Mesothelial cell of epicardium (in vitro differentiated cells): ENCODE measurements at places on chromosomes 12 and 14. TPM values are rescaled to one million over a fixed set of nuclear protein-coding genes. Genes with fewer than 3 reads are reported as not detected.
A peak's percentile ranks its signal among the peaks of the same experiment; 100 is the strongest.

The KSR2 gene
- 0.69 to 0.71 TPM (median 0.70 TPM) in 3 replicates for total RNA-seq

DNA sequence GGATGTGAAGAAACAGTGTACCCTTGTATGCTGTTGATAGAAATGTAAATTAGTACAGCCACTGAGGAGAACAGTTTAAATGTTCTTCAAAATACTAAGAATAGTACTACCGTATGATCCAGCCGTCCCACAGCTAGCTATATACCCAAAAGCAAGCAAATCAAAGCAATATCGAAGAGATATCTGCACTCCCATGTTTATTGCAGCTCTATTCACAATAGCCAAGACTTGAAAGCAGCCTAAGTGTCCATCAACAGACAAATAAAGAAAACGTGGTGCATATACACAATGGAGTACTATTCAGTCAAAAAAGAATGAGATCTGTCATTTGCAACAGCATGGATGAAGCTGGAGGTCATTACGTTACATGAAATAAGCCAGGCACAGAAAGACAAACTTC, 88.5 kb upstream of the SLC38A4 start:
- DNase-seq, result no peak

GRCh38 chr14:105041841-105042765, 21.2 kb upstream of the CDCA4 start:
- DNase-seq, result no peak

- DNase-seq, result no peak
Observed at GRCh38 chr14:94555991-94556390, 5.3 kb upstream of the SERPINA4 start.

DNA sequence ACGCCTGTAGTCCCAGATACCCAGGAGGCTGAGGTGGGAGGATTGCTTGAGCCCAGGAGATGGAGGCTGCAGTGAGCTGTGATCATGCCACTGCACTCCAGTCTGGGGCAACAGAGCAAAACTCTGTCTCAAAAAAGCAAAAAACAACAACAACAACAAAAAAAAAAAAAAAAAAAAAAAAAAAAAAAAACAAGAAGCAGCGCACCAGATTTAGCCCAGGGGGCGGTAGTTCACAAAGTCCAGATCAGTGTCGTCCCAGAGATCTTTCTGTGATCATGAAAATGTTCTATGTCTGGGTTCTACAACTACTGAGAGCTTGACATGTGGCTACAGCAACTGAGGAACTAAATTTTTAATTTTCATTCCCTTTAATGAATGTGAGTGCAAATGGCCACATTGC, 27.4 kb downstream of the OAS2 start:
- DNase-seq, result no peak

The RHEBL1 gene
- 0.43 to 0.60 TPM (median 0.53 TPM) in 3 replicates for total RNA-seq

The BCL7A gene
- 33.8 to 40.1 TPM (median 34.6 TPM) in 3 replicates for total RNA-seq

The MYO1A gene
- total RNA-seq, result 0.22 to 0.59 TPM (median 0.27 TPM) in 3 replicates

GRCh38 chr12:128155571-128155970, 111.4 kb upstream of the TMEM132C start:
- DNase-seq, result no peak

The TMEM63C gene
- 6.2 to 7.7 TPM (median 7.0 TPM) in 3 replicates for total RNA-seq

The BMP4 gene
- 27.6 to 35.2 TPM (median 34.2 TPM) in 3 replicates for total RNA-seq

DNA sequence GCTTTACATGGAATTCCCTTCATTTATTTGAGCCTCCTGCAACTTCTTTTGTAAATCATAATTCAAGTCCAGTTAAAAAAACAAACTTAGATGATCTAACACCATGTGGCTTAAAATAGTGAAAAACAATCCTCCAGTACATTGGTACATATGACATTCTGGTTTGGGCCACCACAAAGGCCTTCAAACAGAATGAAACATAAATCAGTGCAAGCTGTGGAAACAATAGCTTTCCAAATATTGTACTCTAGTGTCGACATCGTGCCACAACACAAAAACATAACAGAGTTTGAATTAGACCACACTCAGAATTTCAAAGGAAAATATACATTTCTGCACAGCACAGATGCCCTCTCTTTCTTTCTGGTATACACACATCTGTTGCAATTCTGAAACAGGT, 751.3 kb downstream of the SLC6A15 start:
- DNase-seq, result no peak

The RFX4 gene
- total RNA-seq, result not detected in 3 replicates

The ACOT6 gene
- total RNA-seq, result not detected in 3 replicates

DNA sequence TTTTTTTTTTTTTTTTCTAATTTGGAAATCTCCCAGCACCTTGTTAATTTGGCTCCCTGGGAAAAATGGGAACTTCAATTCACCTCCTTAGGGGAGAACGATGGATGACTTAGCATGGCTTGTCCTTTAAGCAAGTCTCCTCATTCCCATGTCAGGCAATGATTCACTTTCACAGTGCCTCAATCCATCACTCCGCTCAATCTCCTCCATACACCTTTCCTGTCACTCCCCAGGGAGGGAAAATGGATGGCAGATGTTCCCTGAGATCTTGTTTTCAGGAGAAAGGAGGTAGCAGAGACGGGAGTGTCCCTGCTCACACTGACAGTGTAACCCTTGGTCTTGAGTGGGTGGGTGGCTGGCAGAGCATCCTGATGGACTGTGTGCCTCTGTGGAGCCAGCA, 51.0 kb downstream of the SLC8A3 start:
- DNase-seq, result no peak

DNA sequence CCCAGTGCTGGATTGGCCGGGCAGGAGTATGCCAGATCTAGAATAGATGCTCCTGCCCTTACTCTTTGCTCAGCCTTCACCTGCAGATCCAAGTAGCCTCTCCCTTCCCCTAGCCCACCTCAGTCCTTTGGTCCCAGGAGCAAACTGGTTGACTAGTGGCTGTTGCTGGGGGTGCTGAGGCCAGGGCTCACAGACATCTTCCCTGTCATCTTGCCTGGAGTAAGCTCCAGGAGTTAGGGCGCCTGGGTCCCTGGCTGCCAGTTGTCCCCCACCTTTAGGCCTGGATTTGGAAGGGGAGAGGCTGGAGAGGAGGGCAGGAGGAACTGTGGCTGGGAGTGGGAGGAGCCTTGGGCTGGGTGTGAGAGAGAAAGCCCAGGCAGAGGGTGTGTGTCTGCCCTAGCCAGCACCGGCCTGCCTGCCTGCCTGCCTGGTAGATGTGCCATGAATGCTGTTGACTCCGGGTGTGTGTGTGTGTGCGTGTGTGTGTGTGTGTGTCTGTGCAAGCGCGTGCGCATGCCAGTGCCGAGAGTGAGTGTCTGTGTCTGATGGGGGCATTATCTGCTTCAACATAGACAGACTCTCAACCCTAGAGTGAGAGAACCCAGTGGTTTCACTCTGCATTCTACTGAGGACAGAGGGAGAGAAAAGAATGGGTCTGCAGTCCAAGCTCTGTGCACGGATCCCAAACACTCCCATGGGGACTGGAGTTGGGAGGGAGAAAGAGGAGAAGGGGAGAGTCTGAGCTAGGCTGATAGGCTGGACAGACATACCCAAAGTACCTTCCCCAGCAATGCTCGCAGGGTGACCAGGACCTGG, 845 bp upstream of the RARG start:
- DNase-seq, result no peak

- DNase-seq, result no peak
Observed at GRCh38 chr12:72549184-72549583, 277.0 kb downstream of the TRHDE start.

The SMIM41 gene
- total RNA-seq, result 0.16 TPM in 1 of 3 replicates, not detected in the others

DNA sequence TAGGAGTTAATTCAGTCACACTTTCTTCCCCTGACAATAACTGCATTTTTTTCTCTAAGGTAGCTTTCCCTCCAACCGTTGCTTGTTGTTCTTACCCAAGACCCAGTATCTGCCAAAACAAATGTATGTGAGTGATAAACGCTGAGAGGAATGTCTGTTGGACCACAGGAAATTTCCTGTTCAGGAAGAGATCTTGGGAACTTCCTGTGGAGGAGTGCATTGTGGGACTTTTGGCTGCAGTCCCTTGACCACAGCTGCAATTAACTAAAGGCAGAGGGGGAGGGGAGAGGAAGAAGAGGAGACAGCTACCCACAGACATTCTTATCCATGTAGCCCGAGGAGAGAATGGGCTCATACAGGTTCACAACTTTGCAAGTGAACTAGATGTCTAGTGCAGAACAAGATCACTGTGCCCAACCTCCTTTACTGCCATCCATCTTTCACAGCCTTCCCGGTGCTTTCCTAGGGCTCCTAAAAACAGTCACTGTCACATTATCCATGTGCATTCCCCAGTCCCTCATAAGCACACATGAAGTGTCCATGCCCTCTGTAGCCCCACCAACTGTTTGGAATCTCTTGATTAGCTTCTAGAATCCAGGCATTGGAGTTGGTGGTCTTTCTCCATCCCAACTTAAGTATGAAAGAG, 149.5 kb downstream of the ETV6 start:
- DNase-seq, result no peak

DNA sequence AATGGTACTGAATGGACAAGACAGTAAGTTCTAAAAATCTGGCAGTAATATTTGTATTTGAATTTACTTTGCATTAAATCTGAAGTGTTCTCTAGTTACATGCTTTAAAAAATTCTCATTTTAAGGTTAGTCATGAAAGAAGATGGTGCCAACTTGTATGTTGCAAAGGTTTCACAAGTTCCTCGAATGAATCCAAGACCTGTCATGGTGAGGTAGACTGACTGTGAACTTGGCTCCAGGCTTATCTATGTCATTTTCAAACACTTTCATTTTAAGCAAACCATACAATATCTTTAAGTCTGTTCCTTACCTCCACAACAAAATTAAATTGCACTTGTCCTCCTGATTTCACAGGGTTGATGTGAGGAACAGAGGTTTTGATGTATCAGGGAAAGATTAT, 23.4 kb downstream of the CLEC2D start:
- DNase-seq, result no peak

- peak; percentile 61 for DNase-seq
Observed at GRCh38 chr12:116878567-116879508, 2.4 kb downstream of the HRK start.

The KRT5 gene
- 0.51 to 1.4 TPM (median 0.72 TPM) in 3 replicates for total RNA-seq

The TROAP gene
- total RNA-seq, result 29.5 to 30.8 TPM (median 29.8 TPM) in 3 replicates

DNA sequence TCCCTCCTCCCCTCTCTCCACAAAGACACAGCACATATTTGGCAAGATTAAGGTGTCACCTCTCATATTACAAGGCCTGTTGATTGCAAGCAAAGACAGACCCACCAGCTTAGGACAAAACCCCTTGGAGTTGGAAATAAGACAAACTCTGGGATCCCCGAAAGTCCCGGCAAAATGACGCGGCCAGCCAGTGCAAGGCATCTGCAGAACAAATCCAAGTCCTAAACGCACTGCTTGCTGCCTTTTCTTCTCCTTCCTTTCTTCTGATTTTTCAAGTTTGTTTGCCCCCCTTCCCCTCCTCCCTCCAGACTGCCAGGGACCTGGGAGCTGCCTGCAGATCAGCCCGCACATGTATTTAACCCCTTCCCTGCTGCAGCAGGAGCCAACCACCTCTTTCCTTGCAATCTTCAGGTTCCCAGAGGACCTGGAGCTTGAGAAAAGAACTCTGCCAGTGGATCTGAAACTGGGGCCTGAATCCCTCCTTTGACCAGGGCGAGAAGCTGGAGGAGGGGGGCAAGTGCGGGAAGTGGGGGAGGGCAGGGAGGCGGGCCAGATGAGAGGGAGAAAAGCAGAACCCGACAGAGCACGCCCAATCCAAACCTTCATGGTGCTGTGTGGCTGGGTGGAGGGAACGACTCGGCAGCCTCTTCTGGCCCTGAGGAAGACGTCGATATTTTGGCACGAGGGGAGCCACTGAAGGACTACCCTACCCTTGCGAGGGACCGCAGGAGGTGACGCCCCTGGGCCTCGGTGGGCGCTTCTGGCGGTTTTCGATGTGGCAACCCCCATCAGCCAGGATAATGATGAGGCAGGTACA, 2.0 kb upstream of the NTF3 start:
- DNase-seq, result no peak

DNA sequence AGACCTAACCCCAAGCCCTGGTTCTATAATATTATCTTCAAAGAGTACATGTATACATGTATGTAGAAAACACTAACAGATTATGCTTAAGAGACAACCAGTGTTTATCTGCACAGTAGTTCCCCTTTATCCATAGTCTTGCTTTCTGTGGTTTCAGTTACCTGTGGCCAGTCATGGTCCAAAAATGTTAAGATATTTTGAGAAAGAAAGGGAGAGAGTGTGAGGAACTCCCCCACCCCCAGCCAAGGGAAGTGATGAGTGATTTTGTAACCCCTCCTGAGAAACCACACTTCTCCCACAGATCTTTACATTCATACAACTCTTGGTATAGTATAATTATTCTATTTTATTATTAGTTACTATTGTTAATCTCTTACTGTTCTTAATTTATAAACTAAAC, 77.3 kb upstream of the CNTN1 start:
- DNase-seq, result no peak

DNA sequence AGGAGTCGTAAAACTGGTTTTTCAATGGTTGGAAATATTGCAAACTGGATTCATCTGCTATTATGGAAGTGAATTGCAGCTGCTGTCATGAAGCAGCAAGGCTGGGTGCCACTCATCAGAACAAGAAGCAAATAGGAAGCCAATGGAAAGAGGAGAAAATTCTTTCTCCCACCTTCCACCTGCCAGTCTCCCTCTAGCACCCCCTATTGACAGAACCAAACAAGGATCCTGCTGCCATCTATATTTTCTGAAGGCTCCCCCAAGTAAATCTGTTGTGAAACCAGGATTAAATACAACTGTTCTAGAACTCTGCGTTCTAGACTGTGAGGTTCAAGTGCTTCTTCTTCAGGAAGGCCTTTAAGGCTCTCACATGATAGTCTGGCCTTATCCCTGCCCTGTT, 286.6 kb downstream of the AACS start:
- no peak for DNase-seq

GRCh38 chr12:102423462-102423861, 56.9 kb downstream of the IGF1 start:
- DNase-seq, result no peak

GRCh38 chr14:65892315-65892714, 479.8 kb downstream of the FUT8 start:
- no peak for DNase-seq

The SLC38A4 gene
- 0.11 to 0.35 TPM (median 0.29 TPM) in 3 replicates for total RNA-seq

DNA sequence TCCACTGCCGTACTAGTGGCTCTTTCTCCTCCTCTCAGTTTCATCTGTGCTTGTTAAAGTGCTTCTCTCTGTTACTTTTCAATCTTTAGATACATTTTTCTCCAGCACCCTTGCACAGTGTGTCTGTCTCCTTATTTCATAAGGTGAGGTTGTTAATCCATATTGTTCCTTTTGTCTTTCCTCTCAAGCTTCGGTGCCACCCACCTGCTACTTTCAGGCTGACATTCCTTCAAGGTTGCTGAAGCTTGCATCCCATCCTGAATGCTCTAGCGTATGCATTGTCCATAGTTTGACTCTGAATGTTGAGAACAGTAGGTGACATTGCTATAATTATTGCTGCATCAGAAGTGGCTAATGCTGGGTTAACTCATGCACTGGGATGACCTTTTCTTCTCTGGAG, 20.6 kb downstream of the TUNAR start:
- DNase-seq, result no peak

DNA sequence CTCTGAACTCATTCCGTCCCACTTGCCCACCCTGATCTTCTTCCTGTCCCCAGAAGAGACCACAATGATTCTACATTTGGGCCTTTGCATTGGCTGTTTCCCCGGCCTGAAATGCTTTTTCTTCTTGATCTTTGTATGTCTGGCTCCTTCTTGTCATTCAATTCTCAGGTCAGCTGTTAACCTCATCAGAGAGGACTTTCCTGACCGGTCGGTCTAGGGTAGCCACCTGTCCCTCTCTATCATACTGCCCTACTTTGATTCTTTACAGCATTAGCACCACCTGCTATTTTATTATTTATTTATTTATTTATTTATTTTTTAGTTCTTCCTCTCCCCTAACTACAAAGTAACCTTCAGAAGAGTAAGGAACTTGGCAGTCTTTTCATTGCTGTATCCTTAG, 84.3 kb downstream of the DYRK2 start:
- DNase-seq, result no peak

The BHLHE41 gene
- 5.7 to 9.6 TPM (median 9.2 TPM) in 3 replicates for total RNA-seq
